ENCODE measurements at places on chromosomes 5 and 9. TPM values are rescaled to one million over a fixed set of nuclear protein-coding genes. Genes with fewer than 3 reads are reported as not detected.

TNC gene
- total RNA-seq: 0.36 TPM

SPAAR gene
- not detected for total RNA-seq

PTGDS gene
- not detected for total RNA-seq

SPATA31A3 gene
- total RNA-seq: not detected

OLFM1 gene
- not detected for total RNA-seq

SLC34A3 gene
- not detected for total RNA-seq

OTP gene
- total RNA-seq: not detected

DMRTA1 gene
- not detected for total RNA-seq

FST gene
- not detected for total RNA-seq

FYB1 gene
- total RNA-seq: 2.7 TPM

CCL28 gene
- total RNA-seq: 18.8 TPM

LURAP1L gene
- total RNA-seq: not detected

KCNN2 gene
- total RNA-seq: not detected

IFNB1 gene
- not detected for total RNA-seq

IL5 gene
- total RNA-seq: not detected

DAB2 gene
- total RNA-seq: not detected

CDC23 gene
- 24.0 TPM for total RNA-seq

Measured in Karpas-422 (cell line).